ENCODE measurements at places on chromosomes 11 and 22.

GRCh38 chr11:69000391-69000790, 12.7 kb downstream of the MRGPRF start:
- DNase-seq, result no peak

DNA sequence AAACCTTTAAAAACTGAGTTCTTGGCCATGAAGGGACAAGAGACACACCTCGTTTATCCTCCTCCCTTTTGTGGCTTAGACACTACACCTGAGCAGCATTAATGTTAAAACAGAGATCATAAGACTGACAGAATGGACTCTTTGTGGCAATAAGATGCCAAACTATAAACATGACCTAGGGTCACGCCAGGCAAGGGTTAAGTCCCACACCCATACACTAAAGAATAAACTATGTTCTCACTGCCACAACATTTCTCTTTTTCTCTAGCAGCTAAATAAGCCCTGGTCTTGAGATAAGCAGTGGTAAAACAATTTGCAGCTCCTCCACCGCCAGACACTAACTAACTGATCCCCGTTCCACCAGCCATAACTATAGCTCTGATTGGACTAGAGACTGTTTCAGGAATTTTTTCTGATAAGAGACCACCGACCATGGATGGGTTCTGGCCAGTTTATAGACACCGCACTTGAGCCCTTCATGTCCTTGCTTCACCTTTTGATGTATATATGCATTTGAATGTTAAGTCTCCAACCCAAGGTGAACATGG, 4.9 kb upstream of the SLCO2B1 start:
- no peak for DNase-seq

- no peak for DNase-seq
Observed at GRCh38 chr11:1734641-1735081, 15.7 kb downstream of the IFITM10 start.

DNA sequence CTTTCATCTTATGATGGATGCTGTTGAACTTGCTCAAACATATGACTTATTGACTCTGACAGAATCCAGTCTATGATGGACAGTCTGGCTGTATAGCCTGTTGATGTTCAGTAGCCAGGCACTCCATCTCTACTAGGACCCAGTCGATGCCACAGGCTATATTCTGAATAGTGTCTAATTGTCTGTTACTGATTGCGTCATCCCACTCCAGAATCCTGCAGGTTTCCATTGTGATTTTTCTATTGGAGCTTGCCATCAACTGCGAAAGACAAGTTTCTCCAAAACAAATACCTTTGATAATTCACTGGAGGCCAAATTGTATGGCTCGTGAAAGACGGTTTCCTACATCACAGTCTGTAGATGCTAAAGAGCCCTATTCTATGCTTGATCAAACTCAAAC, 481.7 kb upstream of the CHORDC1 start:
- no peak for DNase-seq

- no peak for DNase-seq
Observed at GRCh38 chr11:79342686-79343085, 98.1 kb downstream of the TENM4 start.

DNA sequence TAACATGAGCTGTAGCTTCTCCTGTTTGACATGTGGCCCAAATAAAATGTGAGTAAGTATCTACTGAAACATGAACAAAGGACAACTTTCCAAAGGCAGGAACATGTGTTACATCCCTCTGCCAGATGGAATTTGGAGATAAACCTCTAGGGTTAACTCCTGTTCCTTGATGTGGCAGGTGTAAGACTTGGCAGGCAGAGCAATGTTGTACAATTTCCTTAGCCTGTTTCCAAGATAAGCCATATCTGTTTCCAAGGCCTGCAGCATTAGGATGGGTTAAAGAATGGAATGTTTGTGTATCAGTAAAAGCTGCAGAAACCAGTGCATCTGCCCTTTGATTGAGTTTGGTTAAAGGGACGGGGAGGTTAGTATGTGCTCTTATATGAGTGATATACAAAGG, 8.8 kb upstream of the DNAJB13 start:
- DNase-seq, result no peak

DNA sequence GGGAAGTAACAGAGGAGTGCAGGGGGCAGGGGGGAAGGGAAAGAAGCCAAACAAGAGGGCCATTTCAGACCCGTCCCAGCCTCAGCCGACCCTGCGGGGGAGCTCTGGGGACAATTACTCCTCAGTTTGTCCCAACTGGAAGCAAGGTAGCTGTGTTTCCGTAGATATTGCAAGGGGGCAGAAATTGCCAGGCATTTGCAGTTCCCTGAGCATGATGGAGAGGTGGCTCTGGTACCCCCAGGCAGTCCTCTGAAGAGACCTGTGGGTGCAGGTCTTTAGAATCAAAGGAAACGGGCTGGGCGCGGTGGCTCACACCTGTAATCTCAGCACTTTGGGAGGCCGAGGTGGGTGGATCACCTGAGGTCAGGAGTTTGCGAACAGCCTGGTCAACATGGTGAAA, 13.8 kb upstream of the JAM3 start:
- DNase-seq, result no peak

GRCh38 chr11:30919389-30920152, 333.4 kb upstream of the MPPED2 start:
- DNase-seq, result no peak

- DNase-seq, result no peak
Observed at GRCh38 chr11:130420478-130421198, 7.8 kb downstream of the ADAMTS8 start.

DNA sequence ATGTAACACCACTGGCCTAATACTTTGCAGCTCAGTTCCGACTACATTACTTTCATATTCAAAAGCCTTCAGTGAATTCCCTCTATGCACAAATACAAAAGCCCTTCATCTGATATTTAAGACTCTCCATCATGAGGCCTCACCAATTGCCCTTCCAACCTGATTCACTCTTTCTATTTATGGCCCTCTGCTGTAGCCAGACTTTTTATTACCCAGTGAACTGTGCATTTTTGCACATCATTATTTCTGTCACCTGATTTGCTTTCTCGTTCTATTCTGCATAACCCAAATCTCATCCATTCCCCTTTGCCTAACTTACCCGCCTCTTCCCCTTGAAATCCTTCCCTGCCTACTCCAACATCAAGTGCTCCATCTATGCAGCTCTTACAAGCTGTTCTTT, 78.3 kb downstream of the BBOX1 start:
- no peak for DNase-seq

DNA sequence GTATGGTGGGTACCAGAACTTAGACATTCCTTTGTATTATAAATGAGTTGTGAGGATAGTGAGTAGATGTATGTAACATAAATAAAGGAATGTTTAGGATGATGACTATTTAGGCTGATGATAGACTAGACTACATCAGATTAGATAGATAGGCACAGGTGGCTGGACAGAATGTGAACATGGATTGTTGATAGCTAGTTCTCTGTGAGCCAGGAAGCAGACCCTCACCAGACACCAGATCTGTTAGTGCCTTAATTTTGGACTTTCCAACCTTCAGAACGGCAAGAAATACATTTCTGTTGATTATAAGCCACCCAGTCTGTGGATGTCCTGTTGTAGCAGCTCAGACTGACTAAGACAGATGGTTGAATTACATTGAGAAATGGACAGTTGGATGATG, 99.4 kb downstream of the SWAP70 start:
- no peak for DNase-seq

DNA sequence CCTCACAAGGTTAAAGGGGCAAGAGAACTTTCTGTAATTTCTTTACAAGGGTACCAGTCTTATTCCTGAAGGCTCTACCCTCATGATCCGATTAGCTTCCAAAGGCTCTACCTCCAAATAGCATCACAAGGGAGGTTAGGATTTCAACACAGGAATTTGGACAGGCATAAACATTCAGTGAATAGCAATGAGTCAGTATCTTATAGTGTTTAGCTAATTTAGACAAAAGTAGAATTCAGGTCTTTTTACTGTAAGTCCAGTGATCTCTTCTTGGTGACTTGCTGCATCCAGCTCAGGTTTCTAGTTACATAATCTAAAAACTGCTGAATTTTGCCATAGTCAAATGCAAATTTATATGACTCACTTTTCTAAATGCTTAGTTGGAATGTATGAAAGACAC, 1995.6 kb upstream of the RAG2 start:
- peak; percentile 2 for DNase-seq

GRCh38 chr11:126630488-126630887, 275.0 kb downstream of the ST3GAL4 start:
- no peak for DNase-seq

- no peak for DNase-seq
Observed at GRCh38 chr11:2444821-2445745, at the start of gene KCNQ1. Gene KCNQ1, plus strand, starts transcription at chr11:2445008. Its CDS starts 91 bp downstream, at chr11:2445099.

DNA sequence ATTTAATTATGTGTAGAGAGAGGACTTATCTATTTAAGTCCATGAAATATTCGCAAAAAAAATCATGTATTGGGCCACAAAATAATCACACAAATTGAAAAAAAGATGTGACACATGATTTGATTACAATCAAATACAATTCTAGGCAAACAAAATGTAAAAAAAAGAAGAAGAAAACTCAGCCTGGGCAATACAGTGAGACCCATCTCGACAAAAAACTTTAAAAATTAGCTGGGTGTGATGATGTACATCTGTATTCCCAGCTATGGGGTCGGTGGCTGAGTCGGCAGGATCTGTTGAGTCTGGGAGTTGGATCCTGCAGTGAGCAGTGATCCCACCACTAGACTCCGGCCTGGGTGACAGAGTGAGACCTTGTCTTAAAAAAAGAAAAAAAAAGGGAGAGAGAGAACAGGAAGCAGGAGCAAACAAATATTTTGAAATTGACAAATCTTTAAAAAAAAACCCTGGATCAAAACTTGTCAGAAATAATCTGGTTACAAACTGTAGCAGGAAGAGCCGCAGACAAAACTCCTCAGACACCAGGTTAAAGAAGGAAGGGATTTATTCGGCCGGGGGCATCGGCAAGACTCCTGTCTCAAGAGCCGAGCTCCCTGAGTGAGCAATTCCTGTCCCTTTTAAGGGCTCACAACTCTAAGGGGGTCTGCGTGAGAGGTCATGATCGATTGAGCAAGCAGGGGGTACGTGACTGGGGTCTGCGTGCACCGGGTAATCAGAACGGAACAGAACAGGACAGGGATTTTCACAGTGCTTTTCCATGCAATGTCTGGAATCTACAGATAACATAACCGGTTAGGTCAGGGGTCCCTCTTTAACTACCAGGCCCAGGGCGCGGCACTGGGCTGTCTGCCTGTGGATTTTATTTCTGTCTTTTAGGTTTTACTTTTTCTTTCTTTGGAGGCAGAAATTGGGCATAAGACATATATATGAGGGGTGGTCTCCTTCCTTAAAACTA, 3.3 kb upstream of the TYMP start:
- DNase-seq, result no peak

DNA sequence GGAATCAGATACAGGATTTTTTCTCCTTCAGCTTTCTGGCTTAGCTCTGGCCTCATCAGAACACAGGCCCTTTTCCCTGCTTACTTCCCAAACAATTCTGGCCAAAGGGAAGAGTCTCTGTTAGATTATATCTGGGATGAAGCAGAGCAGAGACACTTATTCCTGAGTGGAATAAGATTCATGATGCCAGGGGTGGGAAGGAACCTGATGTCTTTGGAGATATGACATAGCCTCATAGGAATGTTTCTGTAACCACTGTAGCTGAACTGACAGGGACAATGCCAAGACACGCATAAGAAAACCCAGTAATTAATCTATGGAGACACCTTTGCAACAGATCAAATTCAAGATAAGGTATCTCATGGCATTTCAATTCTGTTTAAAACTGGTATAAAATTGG, 177.1 kb upstream of the RAG2 start:
- no peak for DNase-seq

DNA sequence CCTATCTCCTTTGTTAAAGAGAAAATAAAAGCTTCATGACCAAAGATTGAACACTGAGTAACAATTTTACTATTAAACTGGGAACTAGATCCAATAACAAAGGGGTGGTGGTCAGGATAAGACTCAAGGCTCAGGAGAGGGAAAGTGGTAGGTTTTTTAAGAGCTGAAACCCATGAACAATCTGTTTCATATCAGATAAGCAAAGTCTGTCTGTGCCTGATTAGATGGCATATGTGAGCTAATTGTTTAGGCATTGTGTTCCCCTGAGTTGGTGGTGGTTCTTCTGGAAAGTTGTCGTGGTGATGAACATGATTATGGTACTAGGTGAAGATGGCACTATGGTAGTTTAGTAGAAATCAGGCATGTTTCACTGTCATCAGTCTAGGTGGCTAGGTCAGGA, 24.4 kb downstream of the USP47 start:
- DNase-seq, result no peak

DNA sequence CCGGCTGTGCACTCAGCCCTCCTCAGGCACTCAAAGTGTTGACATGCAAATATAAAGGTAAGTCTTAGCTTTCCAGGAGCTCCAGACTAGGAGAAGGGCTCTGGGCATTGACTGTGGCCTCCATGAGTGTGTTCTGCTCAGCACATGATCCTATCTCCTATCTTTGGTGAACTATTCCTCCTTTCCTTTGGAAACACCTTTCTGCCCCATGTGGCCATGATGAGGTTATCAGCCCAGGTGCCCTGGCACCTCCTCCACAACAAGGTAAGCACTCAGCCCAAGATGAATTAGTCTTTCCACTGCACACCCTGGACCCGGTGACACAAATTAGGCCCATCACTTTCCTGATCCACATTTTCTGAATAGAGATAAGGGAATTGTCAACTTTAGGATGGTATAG, 37.9 kb upstream of the LMO1 start:
- no peak for DNase-seq

GRCh38 chr11:131977854-131978253, 607.4 kb downstream of the NTM start:
- DNase-seq, result peak; percentile 9

DNA sequence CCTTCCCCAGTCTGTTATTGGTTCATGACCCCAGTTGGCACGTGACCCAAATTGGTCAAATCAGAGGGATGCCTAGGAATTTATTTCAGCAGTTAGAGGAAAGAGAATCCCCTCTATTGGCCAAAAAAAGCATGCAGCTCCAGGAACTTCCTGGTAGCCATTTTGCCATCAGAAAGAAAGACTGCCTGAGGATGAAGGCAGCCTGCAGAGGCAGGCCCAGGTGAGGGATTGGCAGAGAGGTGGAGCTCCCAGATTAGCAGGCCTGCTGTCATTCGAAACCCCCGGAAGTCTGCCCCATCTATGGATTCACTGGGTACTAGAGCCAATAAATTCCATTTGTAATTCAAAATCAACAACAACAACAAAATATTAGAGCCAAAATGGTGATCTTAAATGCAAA, 207.6 kb downstream of the CWF19L2 start:
- DNase-seq, result no peak

DNA sequence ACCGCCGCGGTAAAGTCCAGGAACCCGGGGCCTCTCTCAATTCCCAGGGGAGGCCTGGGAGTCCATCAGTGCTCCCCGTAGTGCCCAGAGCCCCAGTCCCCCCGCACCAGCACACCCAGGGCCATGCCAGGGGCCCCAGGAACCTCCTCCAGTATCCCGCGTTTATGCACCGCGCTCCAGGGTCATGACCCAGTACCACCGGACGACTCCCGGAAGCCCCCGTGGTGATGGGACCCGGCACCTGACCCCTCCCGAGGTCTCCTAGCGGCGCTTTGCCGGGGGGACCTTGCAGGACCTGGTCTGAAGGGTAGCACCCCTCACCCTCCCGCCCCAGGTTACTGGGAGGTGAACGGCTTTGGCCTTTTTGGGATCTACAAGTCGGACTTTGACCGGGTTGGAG, 11.2 kb downstream of the B4GALNT4 start:
- no peak for DNase-seq
